ENCODE measurements at places on chromosomes 4 and X. TPM values are rescaled to one million over a fixed set of nuclear protein-coding genes. Genes with fewer than 3 reads are reported as not detected.

The EXOC1 gene
- total RNA-seq, result 31.9 TPM

The EDA gene
- 6.1 TPM for total RNA-seq

The GAGE1 gene
- not detected for total RNA-seq

The MAGEA8 gene
- not detected for total RNA-seq

The SGMS2 gene
- total RNA-seq, result 66.5 TPM

The DTHD1 gene
- 0.49 TPM for total RNA-seq

The BEX1 gene
- total RNA-seq, result 3.7 TPM

The ANAPC4 gene
- 33.6 TPM for total RNA-seq

GRCh38 chr4:56435140-56435926 is at the start of gene PPAT:
PPAT (minus strand) TSS chr4:56435615; CDS start chr4:56435477, 138 bp downstream.
- peak within 1 kb of the TSS; percentile 83 for H3K4me3 ChIP-seq
- peak; percentile 99 for DNase-seq
- peaks cover 32% of the 10 kb centered on the region for H3K4me1 ChIP-seq
- H3K27ac ChIP-seq, result peak within 1 kb of the TSS; percentile 96
- no peaks in the 10 kb centered on the region for H3K27me3 ChIP-seq

GRCh38 chr4:3689576-3690550 is 76.3 kb upstream of the ADRA2C start:
- H3K4me3 ChIP-seq, result no peak overlapping the region
- no peaks in the 10 kb centered on the region for H3K27me3 ChIP-seq

GRCh38 chrX:78092296-78092695 is 11.8 kb upstream of the PGK1 start:
- no peaks in the 10 kb centered on the region for H3K27me3 ChIP-seq
- no peak for DNase-seq
- H3K4me1 ChIP-seq, result no peaks in the 10 kb centered on the region

GRCh38 chr4:166680796-166681195 is 553.5 kb downstream of the SPOCK3 start:
- H3K27ac ChIP-seq, result no peak overlapping the region
- no peak for DNase-seq
- no peaks in the 10 kb centered on the region for H3K4me1 ChIP-seq
- H3K4me3 ChIP-seq, result no peak overlapping the region
- no peaks in the 10 kb centered on the region for H3K27me3 ChIP-seq

- no peaks in the 10 kb centered on the region for H3K27me3 ChIP-seq
- no peak overlapping the region for H3K27ac ChIP-seq
- no peak overlapping the region for H3K4me3 ChIP-seq
- no peak for DNase-seq
- peaks cover 3% of the 10 kb centered on the region for H3K36me3 ChIP-seq
- no peaks in the 10 kb centered on the region for H3K4me1 ChIP-seq
These were observed 123.7 kb upstream of the NUDT6 start for GRCh38 chr4:123046096-123046495.

DNA sequence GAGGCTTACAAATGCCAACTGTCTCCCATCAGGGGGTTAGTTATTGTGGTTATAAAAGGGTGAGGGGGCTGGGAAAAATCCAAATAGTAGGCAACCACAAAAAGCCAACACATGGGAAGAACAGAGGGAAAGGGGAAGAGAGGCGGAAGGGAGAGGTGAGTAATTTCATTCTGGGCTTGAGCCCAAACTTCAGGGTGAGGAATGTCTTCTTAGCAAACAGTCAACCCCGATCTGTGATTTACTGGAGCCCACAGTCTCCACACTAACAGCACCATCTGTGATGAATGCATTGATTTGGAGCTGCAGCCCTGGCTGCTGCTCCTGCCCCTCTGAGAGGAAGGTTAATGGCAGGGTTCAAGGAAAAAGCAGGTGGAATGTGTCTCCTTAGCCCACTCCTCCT is 162.2 kb upstream of the GPR101 start:
- H3K4me3 ChIP-seq, result no peak overlapping the region
- no peak for DNase-seq
- H3K27me3 ChIP-seq, result no peaks in the 10 kb centered on the region
- no peak overlapping the region for H3K27ac ChIP-seq

DNA sequence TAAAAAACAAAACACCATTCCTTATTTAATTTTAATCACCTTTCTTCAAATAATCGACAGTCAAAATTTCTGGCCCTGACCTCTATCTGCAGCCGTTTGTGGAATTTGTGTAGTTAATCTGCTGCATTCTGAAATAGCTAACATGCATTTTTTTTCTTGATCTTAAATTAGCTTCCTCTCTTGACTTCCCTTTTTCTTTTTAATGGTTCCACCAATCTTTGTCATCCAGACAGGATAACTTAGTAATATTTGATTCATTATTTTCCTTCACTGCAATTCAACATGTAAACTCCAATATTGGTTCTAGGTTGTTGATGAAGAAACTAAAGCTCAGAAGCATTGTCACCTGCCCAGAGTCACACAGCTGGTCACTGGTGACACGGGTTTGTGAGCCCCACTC is 77.3 kb downstream of the ARHGAP10 start:
- no peaks in the 10 kb centered on the region for H3K36me3 ChIP-seq
- H3K4me1 ChIP-seq, result peaks cover 53% of the 10 kb centered on the region
- H3K4me3 ChIP-seq, result no peak overlapping the region
- no peaks in the 10 kb centered on the region for H3K27me3 ChIP-seq
- no peak for DNase-seq
- H3K27ac ChIP-seq, result no peak overlapping the region

- no peak overlapping the region for H3K27ac ChIP-seq
- no peaks in the 10 kb centered on the region for H3K36me3 ChIP-seq
- no peaks in the 10 kb centered on the region for H3K27me3 ChIP-seq
These were observed 20.5 kb upstream of the NUP54 start for GRCh38 chr4:76168688-76169087.

DNA sequence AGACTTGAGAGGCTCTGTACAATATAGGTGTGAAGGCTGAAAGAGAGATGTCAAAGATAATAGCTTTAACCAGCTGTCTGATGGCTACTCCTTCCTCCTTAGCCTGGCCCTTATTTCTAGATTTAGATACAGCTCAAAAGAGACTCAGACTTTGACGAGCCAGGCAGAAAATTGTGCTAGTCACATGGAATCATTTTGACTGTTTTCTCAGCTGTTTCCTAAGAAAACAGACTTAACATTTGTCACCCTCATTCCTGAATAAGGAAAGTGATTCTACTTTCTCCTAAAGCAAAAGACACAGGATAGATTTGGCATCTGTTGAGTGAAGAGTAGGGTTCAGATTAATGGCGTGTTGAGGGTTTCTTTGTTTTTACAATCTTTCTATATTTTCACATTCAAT is 340.7 kb downstream of the DHX15 start:
- H3K4me3 ChIP-seq, result no peak overlapping the region
- no peaks in the 10 kb centered on the region for H3K4me1 ChIP-seq
- H3K36me3 ChIP-seq, result no peaks in the 10 kb centered on the region
- no peak overlapping the region for H3K27ac ChIP-seq
- DNase-seq, result no peak
- H3K27me3 ChIP-seq, result no peaks in the 10 kb centered on the region

GRCh38 chrX:16465081-16465876 is 184.7 kb upstream of the S100G start:
- H3K36me3 ChIP-seq, result no peaks in the 10 kb centered on the region
- H3K27ac ChIP-seq, result no peak overlapping the region
- no peaks in the 10 kb centered on the region for H3K27me3 ChIP-seq
- H3K4me3 ChIP-seq, result no peak overlapping the region
- H3K4me1 ChIP-seq, result no peaks in the 10 kb centered on the region

- no peaks in the 10 kb centered on the region for H3K27me3 ChIP-seq
- no peak overlapping the region for H3K4me3 ChIP-seq
- no peaks in the 10 kb centered on the region for H3K4me1 ChIP-seq
- no peaks in the 10 kb centered on the region for H3K36me3 ChIP-seq
- DNase-seq, result no peak
- no peak overlapping the region for H3K27ac ChIP-seq
These were observed 105.0 kb downstream of the RAB28 start for GRCh38 chr4:13378973-13379759.

GRCh38 chrX:40179283-40179682 is 81.5 kb upstream of the BCOR start:
- DNase-seq, result no peak
- H3K4me3 ChIP-seq, result no peak overlapping the region
- H3K27ac ChIP-seq, result no peak overlapping the region

- no peaks in the 10 kb centered on the region for H3K27me3 ChIP-seq
- no peaks in the 10 kb centered on the region for H3K36me3 ChIP-seq
- H3K4me3 ChIP-seq, result no peak overlapping the region
- no peak for DNase-seq
These were observed 96.3 kb upstream of the ZC4H2 start for GRCh38 chrX:65072590-65072989.

DNA sequence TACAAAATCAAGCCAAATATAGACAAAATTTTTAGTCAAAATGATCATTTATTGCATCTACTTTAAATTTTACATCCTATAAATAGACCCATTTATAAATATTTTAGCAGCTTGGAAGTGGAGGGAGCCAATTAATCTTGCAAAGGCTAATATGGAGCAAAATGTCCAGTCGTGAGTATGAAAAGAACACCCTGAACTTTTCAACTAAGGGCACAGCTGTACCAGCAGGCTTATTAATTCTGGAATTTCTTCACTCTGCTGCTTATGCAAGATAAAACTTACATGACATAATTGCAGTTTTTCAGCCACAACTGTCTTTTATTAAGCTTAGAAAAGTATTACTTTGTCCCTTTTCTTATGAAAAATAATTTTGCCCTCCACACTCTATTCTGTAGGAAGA is 22.9 kb upstream of the USP53 start:
- peak overlapping the region; percentile 25 for H3K27ac ChIP-seq
- no peak for DNase-seq
- H3K4me1 ChIP-seq, result peaks cover 13% of the 10 kb centered on the region
- H3K4me3 ChIP-seq, result no peak overlapping the region
- no peaks in the 10 kb centered on the region for H3K36me3 ChIP-seq

GRCh38 chrX:68511255-68511654 is 12.4 kb downstream of the YIPF6 start:
- H3K36me3 ChIP-seq, result no peaks in the 10 kb centered on the region
- H3K27me3 ChIP-seq, result no peaks in the 10 kb centered on the region
- no peak overlapping the region for H3K4me3 ChIP-seq
- H3K4me1 ChIP-seq, result no peaks in the 10 kb centered on the region
- no peak overlapping the region for H3K27ac ChIP-seq
- DNase-seq, result no peak

DNA sequence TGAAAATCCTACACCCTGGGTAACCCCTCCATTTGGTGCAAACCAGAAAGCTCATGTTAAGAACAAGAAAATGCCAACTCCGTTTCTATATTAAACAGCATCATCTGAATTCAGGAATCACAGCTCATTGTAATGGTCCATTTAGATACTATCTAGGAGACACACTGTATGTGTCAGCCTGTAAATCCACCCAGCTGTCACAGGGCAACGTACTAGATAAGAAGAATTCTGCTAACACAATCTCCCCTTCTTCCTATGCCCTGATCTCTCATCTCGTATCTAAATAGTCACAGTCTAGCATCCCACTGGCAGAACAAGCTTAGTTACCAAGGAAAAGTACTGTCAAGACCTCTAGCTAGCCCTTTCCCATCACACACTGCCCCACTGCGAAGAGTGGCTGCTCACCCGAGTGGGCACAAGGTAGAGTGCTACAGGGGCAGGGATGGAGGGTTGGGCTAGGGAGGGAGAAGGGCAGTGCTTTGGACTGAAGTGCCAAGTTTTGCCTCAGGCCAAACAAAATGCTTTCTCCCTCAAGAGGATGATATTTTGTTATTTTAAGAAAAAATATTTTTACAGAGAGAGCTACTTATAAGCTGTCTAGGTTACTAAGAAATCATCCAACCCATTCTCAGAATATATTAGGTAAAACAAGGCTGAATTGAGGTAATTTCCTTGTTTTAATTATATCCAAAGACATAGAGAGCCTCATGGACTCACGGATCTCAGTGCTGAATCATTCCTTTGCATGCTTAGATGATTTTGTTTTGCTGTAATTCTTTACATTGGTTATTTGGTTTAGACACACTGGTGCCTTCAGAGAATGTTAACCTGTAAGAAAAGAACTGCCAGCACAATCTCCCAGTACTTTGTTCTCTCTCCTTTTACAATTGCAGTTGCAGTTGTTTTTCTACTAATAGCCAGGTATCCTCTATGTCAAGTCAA is 196.6 kb downstream of the PRDM5 start:
- H3K4me1 ChIP-seq, result no peaks in the 10 kb centered on the region
- no peak overlapping the region for H3K4me3 ChIP-seq
- no peak overlapping the region for H3K27ac ChIP-seq
- no peaks in the 10 kb centered on the region for H3K36me3 ChIP-seq
- DNase-seq, result no peak

DNA sequence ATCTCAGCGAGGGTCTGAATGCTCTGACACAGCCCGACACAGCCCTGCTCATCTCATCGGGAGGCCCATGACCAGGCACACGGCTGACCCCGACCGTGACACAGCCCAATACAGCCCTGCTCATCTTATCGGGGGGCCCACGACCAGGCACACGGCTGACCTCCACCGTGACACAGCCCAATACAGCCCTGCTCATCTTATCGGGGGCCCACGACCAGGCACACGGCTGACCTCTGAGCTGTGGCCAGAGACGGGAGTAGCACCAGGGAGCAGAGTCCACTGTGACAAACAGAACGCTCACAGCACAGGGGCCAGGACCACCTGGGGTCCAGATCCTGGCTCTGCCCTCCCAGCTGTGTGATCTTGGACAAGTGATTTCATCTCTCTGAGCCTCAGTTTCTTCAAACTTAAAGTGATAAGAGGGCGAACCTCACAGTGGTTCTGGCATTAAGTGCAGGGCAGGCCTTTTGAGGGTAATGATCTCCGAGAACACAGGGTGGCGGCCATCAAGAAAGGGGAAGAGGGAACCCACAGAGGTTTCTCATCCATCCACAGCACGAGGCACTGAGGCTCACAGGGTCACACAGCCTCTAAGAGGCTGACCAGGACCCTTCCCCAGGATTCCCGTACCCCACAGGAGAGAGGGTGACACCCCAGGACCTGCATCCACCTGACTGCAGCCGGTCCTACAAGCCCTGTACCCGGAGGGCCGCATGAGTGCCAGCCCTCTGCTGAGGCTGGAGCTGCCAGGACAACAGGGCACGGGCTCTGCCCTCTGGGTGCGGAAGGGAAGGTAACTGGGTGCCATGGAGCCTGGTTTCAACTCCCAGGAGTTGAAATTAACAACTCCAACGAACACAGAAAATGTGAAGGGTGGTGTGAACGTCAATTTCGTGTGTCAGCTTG is 60.1 kb downstream of the WFS1 start:
- no peaks in the 10 kb centered on the region for H3K36me3 ChIP-seq
- peaks cover 11% of the 10 kb centered on the region for H3K4me1 ChIP-seq
- H3K4me3 ChIP-seq, result no peak overlapping the region

Measured in vagina (tissue), 2 donors.